Osteoblast (primary cell): ENCODE measurements at places on chromosomes 12 and 14. TPM values are rescaled to one million over a fixed set of nuclear protein-coding genes. Genes with fewer than 3 reads are reported as not detected.

The KRT6A gene
- under 0.01 and 0.72 TPM in 2 replicates for total RNA-seq

The SERPINA12 gene
- total RNA-seq, result not detected in 2 replicates

The GLIPR1L1 gene
- not detected in 2 replicates for total RNA-seq

The RPGRIP1 gene
- total RNA-seq, result under 0.01 TPM in 1 of 2 replicates, not detected in the other

The SLC6A13 gene
- total RNA-seq, result not detected in 2 replicates

The GCN1 gene
- 103 and 143 TPM in 2 replicates for total RNA-seq

The SINHCAF gene
- 11.2 and 16.5 TPM in 2 replicates for total RNA-seq

The ZC3H14 gene
- 72.2 and 74.6 TPM in 2 replicates for total RNA-seq
